ENCODE measurements at places on chromosomes 4 and X.
A peak's percentile ranks its signal among the peaks of the same experiment; 100 is the strongest.

DNA sequence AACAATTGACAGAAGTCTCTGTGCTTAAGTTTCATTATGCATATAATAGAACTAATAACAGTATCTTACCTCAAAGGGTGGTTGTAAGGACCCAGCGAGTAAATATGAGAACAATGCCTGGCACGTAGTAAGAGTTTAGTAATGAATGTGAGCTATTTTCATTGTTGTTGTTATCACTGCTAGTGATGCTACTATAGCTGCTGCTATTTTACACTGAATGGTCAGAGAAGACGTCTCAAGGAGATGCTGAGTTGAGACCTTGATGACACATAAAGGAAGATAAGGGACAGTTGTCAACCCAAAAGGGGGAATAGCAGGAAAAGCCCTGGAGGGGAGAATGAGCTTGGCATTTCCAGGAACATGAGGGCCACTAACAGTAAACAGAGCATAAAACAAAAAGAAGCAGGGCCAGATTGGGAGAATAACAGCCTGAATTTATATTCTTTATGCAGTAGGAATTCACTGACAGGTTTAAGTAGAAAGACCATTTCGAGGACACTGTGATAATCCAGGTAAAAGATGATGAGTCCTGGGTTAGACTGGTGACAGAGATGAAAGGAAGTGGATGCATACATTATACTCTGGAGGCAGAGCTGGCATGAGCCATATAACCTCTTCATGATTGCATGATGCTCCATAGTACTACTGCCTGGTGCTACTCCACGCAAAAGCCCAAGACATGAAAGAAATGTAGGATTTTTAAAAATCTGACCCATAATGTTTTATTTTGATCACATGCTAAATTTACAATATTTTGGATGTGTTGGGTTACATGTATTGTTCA lies 23.1 kb downstream of the ATP8A1 start:
- DNase-seq = no peak

- peak; percentile 26 for DNase-seq
Observed at GRCh38 chrX:131068945-131069719, 11.0 kb downstream of the ARHGAP36 start.

- DNase-seq = no peak
Observed at GRCh38 chr4:39043058-39043860, 11.1 kb upstream of the TMEM156 start.

- no peak for DNase-seq
Observed at GRCh38 chr4:129246910-129247461, 151.0 kb downstream of the C4orf33 start.

DNA sequence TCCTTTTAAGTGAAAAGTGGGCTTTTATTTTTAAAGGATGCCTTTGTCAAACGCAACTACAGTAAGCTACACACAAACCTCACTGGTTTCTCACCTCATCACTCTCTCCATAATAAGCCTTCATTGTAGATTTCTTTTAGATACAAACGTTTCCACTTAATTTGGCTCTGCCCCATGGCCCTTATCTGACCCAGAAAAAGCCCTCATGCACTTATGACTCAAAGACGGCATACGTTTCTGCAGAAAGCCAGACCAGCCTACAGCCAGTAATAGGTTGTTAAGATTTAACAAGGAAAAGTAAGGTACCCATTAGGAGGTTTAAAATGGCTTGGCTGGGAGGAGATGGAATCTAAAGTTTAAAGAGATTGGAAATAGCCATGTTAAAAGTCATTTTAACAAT lies 914.6 kb upstream of the INTU start:
- no peak for DNase-seq
